Activated naive CD4-positive, alpha-beta T cell treated with Interleukin-2 at 50 U/mL for 16 hours (primary cell): ENCODE measurements at places on chromosomes 2 and 18.

DNA sequence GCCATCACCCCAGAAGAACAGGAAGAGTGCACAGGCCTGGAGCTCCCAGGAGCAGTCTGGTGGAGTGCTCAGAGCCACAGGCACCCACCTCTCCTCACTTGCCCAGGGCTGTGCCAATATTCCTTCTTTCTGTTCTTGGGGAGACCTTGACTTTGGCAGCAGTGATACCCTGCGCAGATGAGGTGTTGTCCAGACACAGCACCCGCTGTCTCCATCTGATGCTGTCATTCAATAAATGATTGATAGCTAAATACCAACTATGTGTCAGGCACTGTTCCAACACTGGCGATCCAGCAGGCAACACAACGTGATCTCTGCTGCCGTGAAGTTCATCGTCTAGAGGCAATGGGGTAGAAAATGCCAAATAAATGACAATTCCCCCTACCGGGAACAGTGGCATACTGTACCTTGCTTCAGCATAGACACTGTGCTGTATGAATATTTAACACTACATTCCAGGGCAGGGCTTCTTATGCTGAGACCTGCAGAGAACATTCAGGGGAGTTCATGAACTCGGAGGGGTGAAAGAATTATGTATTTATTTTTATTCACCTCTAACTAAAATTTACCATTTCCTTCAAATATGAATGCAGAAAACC lies 320.5 kb upstream of the NCKAP5 start:
- no peak for DNase-seq

- peak; percentile 14 for DNase-seq
These were observed 908 bp downstream of the ERLEC1 start for GRCh38 chr2:53787614-53788289.

- DNase-seq, result no peak
These were observed 166.1 kb downstream of the PID1 start for GRCh38 chr2:229104974-229105387.

- DNase-seq, result no peak
These were observed 57.7 kb downstream of the PRKCE start for GRCh38 chr2:45709137-45709536.

DNA sequence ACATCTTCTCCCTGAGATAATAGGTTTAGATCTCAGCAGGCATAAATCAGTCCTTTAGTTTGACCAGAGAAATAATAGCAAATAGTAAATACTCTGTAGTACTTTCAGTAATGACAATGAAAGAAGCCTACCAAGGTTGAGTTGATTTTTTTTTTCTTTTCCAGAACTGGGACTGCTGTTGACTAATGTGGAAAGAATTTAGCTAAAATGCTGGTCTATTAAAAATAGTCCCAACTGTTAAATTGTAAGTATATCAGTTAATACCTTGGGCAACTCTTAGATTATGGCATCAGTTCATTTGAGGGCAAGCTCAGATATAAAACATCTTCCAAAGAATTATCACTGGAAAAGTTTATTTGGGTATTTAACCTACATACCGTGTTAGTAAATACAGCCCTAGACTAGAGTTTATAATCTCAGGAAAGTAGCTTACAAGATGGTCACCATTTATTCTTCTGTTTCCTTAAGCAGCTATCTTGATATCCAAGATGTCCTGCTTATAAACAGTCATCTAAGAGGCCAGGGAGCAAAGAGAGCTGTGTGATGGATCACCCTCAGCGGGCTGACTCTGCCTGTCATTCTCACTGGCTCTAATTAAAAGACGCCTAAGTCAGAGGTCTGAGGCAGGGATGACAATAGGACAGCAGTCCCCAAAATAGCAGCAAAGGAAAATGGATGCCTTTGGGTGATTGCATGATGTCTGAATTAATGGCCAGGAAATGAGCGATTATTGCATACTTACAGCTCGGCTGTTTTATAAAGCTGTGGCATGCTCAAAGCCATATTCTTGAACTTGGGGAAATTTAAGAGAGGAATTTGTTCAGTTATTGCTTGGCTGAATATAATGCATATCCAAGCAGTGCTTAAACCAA lies 121.3 kb downstream of the MTX2 start:
- no peak for DNase-seq
